Naive thymus-derived CD4-positive, alpha-beta T cell (primary cell): ENCODE measurements at places on chromosomes 16 and 17. TPM values are rescaled to one million over a fixed set of nuclear protein-coding genes. Genes with fewer than 3 reads are reported as not detected.

KRTAP1-1 gene
- total RNA-seq, result not detected in 2 replicates

NECAB2 gene
- total RNA-seq, result not detected

- peak; percentile 34 for DNase-seq
Observed at GRCh38 chr17:48804936-48805411, 12.1 kb downstream of the TTLL6 start.

- DNase-seq, result no peak
Observed at GRCh38 chr17:58913971-58914769, 158.5 kb downstream of the PPM1E start.

- no peak for DNase-seq
Observed at GRCh38 chr17:75365009-75365930, 40.2 kb downstream of the GRB2 start.

DNA sequence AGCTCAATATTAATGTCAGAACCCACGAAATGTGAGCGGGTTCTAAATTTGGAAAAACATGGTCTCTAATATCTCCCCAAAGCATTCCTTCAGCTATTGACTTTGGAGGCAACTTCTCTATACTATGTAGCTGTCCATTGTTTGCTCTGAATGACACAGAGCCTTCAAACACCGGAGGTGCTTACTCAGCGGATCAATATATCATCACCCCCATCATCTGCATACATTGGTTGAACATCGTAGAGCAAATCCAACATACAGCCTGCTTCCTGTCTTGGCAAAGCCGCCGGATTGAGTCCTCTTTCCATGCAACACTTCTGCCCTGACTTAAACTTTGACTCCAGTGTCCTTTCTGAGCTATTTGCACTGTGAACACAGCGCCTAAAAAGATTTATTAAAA lies 61.3 kb downstream of the C17orf67 start:
- no peak for DNase-seq

DNA sequence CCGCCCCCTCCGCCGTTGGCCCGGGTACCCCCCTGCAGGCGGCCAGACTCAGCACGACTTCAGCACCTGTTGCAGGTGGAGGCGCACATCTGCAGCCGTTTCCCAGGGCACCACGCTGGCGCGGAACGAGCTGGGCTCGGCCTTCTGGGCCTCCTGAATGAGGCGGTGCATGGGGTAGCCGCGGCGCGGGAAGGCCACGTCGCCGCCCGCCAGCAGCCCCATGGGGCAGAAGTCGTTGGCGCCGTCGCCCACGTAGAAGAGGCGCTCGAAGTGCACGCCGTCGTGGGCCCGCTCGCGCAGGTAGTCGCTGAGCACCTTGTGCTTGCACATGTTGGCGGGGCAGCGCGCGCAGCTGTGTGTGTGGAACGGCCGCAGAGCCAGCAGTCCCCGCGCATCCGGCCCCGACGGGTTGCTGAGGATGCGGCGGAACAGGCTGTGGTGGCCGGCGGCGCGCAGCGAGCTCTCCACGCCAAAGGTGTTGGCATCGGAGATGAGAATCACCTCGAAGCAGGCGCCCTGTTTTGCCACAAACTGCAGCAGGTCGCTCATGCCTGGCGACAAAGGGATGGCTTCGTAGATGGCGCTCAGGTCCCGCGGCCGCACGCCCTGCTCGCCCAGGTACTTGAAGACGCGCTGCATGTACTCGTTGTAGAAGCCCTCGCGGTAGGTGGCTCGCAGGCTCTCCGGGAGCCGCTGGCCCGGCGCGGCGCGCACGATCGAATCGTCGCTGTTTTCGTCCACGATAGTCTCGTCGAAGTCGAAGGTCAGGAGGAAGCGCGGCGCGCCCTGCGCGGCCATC lies 6.2 kb downstream of the PHOSPHO1 start:
- DNase-seq, result peak; percentile 56

- DNase-seq, result no peak
Observed at GRCh38 chr16:49602201-49602975, 228.8 kb downstream of the C16orf78 start.

KRT33A gene
- total RNA-seq, result not detected

- no peak for DNase-seq
Observed at GRCh38 chr16:29678691-29679267, at the start of gene QPRT. Gene QPRT, plus strand, starts transcription at chr16:29679180. Its CDS starts 18 bp downstream, at chr16:29679198.

GRCh38 chr17:7215652-7216180 lies 3.9 kb downstream of the DLG4 start:
- DNase-seq, result peak; percentile 45

DNA sequence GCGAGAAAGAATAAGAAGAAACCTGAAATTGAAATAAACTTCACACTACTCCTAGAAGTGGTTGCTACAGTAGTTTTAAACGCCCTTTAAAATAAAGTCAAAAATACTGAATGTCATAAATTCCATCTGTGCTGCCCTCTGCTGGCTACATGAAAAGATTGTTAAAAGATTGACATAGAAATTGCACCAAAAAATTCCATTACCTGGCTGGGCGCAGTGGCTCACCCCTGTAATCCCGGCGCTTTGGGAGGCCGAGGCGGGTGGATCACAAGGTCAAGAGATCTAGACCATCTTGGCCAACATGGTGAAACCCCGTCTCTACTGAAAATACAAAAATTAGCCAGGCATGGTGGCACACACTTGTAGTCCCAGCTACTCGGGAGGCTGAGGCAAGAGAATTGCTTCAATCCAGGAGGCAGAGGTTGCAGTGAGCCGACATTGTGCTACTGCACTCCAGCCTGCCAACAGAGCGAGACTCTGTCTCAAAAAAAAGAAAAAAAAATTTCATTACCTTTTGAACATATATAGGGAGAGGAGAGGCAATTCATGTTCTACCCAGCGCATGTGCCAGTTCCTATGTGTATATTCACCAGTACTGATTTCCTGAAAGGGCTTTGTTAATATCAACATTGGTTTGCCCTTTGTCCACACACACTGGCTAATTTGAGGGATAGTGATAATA lies 36.5 kb downstream of the CYTH1 start:
- DNase-seq, result peak; percentile 55

FN3KRP gene
- 33.4 TPM for total RNA-seq

TMEM220 gene
- total RNA-seq, result 2.9 TPM

DNA sequence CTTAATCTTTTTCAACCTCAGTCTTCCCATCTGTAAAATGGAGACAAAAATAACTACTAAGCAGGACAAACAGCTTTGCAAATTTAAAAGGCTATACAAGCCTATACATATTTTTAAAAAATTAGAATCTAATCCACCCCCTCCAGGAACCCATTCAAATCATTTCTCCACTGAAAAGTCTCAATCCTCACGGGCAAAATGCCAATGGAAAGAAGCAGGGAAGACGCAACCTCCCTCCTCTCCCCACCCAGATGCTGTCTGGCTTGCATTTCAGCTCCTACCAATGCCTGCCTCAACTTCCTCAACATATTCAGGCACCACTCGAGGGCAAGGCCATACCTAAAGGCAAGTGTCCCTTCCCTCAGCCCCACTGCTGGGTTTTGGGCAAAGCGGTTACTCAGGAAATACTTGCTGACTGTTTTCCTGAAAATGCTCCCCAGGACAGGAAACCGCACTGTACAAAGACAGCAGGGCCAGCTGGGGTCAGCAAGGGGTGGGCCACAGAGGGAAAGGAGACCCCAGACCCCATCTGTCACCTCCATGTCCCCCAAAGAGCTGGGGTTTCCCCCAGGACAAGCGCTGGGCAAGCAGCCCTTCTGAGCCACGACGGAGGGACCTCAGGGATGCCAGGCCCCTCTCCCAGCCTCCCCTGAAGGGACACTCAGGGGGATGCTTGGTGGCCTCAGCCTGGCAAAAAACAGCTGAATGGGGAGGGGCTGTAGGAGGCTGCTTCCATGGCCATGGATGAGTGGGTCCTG lies 47.7 kb upstream of the DOC2B start:
- DNase-seq, result no peak

- peak; percentile 31 for DNase-seq
Observed at GRCh38 chr17:29369831-29370735, 20.1 kb upstream of the TAOK1 start.

TIMP2 gene
- total RNA-seq, result 1.2 and 1.5 TPM in 2 replicates

DNA sequence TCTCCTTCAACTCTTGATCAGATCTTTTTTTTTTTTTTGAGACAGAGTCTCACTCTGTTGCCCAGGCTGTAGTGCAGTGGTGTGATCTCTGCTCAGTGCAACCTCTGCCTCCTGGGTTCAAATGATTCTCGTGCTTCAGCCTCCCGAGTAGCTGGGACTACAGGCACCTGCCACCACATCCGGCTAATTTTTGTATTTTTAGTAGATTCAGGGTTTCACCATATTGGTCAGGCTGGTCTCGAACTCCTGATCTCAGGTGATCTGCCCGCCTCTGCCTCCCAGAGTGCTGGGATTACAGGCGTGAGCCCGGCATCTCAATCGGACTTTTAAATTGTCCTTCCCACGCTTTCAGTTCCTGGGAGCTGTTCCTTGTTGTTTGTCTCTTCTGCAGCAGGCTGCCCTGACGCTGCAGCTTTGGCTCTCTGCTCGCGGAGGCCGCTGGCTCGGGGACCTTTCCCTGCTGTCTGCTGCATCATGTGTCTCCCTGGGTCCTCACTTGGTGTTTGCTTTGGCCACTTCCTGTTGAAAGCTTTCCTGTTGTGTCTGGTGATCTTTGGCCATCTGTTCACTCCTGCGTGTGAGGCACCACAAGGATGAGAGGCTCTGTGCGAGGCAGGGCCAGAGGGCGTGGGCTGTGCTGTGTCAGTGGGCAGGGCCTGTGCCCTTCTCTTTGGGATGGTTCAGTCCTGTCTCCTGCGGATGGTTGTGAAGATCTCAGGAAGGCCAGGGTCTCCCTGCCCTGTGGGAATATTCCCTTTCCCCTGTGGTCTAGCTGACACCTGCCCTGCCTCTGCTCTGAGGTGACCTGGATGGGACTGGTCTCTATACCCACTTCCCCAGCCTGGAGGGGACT lies 18.4 kb upstream of the CAPN15 start:
- no peak for DNase-seq

- no peak for DNase-seq
Observed at GRCh38 chr16:50496990-50497389, 51.2 kb upstream of the NKD1 start.

GRCh38 chr17:42759982-42760651 lies 910 bp upstream of the RAMP2 start:
- no peak for DNase-seq

- no peak for DNase-seq
Observed at GRCh38 chr17:62618647-62619416, 8.6 kb upstream of the MRC2 start.

DNA sequence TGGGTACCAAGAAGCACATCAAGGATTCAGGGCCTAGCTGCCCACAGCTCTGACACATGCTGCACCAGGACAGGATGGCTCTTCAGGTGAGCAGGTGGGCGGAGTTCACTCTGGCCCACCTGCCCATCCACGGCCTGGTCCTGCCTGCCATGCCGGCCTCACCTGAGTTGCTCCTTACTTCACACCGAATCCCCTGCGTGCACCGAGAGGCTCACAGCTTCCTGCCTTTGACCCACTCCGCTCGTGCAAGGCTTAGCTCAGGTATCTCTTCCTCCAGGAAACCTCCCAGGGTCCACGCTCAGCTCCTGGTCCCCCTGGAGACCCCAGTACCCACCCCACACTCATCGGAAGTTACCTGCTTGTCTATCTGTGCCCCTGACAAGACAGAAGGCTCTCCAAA lies 21.6 kb upstream of the TNRC6C start:
- no peak for DNase-seq

DNA sequence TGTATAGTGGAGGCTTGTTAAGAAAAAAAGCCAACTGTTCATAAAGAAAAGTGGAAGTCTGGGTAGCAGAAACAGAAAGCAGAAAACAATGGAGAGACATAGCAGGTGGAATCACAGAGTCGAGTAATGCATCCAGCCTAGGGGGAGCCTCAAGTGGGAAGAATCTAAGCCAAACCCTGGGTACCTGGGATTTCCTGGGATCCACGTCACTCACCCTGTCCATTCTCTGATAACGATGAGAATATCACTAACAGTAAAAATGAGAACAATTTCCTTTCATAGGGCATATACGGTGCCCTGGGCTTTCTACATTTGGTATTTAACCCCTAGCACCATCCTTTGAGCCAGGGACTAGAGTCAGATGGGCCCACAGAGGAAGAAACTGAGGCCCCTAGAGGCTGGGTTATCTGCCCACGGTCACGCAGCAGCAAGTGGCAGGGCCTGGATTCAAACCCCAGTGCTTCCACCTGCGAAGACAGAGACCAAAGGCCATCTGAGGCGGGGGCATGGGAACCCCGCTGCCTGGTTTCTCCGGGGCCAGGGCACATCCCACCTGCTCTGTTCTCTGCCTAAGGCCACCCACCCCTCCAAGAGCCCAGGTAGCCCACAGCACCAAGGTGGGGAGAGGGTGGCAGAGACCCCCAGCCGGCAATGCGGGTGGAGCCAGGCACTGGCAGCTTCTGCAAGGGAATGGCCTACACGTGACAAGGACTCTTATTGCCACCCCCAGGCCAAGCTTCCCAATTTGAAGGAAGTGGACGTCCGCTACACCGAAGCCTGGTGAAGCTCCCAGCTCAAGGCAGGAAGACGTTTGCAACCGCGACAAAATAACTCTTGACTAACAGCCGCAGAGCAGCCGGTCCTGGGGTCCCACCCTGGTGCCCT lies 69.8 kb upstream of the PLCG2 start:
- DNase-seq, result no peak

GRCh38 chr17:65013613-65014391 lies 42.7 kb downstream of the GNA13 start:
- no peak for DNase-seq

SMARCD2 gene
- total RNA-seq, result 104 TPM

DNA sequence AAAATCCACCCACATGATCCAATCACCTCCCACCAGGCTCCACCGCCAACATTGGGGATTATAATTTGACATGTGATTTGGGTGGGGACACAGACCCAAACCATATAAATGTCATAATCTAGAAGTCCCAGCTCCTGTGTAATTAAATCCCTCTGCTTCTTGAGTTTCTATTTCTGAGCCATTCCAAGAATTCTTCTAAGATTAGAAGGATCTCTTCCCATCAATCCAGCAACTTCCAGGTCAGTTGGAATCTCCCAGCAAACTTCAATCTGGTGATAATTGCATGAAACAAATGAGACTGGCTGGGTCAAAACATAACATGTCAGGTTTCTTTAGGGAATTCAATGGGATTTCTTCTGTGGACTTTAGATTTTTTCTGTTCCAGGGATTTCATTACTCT lies 127.8 kb upstream of the CDH5 start:
- no peak for DNase-seq

DNA sequence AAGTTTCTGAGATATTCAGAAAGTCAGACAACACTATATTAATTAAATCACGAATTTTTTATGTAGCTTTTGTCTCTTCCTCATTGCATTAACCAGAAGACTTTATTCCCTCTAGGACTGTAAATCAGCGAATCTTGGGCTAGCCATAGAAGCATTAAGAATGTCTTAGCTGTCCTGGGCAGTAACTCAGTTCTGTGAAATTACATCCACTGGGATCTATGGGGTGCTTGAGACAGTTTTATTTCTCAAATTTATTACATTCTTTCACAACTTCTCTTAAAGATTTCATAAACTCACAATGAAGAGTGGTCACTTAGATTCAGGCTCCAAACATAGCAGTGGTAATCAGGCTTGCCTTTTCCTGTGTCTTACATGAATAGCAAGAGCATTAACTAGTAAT lies 1153.4 kb downstream of the CDH8 start:
- no peak for DNase-seq

- DNase-seq, result peak; percentile 82
Observed at GRCh38 chr16:74601126-74601871, 5.6 kb downstream of the GLG1 start.

GRCh38 chr17:82950525-82951102 lies 110.8 kb upstream of the ZNF750 start:
- no peak for DNase-seq

TCAP gene
- 1.2 and 1.7 TPM in 2 replicates for total RNA-seq

C17orf100 gene
- total RNA-seq, result 4.8 TPM

- DNase-seq, result no peak
Observed at GRCh38 chr17:44351961-44352827, 7.1 kb downstream of the GRN start.

CCNF gene
- 3.3 TPM for total RNA-seq
